ENCODE measurements at places on chromosomes 4 and X.

DNA sequence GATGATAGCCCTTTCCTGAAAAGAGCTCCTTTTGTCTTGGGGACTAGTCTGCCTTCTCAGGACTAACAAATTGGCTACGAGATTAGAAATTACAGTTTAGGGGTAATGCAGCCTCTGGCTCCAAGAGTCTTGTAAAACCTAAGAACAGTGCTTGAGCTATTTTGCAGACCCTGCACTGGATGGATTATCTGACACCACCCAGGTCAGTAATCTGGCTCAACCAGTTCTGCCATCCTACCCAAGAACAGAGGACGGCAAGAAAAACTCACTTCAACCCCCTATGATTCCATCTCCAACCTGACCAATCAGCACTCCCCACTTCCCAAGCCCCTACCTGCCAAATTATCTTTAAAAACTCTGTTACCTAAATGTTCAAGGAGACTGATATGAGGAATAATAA is 225.1 kb downstream of the FAM47A start:
- no peak for DNase-seq

DNA sequence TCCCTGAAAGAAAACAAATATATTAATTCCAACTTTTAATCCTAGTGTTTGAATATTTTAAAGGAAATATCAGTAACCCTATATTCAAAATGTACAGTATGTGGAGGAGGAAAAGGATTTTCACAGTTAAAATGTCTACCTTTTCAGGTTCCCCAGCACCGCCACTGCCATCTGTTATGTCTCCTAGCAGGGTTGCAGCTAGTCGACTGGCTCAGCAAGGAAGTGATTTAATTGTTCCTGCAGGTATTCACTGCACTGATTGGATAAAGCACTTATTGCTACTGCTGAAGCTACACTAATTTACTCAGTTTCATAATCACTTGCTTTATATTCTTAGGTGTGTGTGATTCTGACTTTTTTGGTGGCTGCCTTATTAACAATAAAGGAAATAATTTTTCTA is 65.5 kb upstream of the FHDC1 start:
- no peak for DNase-seq

GRCh38 chr4:38983787-38984598 is 48.2 kb downstream of the TMEM156 start:
- DNase-seq = no peak

DNA sequence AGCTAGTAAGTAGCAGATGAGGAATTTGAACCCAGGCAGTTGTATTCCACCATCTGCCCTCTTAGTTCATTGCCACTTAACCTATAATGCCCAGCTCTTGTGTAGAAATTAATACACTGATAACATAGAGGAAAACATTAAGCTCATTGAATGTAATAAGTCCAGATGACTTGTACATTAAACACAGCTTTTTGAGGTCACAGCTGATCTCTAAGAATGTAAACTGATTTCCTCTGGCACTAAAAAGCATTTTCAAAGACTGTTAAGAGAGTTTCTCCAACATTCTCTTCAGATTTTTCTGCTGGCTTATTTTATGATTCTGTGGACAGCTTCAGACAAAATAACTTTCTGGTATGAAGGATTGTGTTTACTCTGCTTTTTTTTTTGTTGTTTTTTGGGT is 42.7 kb downstream of the HPRT1 start:
- DNase-seq = no peak

- DNase-seq = no peak
These were observed 160.5 kb downstream of the TBX22 start for GRCh38 chrX:80174925-80175574.

- peak; percentile 17 for DNase-seq
These were observed 171.6 kb downstream of the PCDH10 start for GRCh38 chr4:133320576-133321170.

GRCh38 chrX:139199933-139200332 is 330.6 kb upstream of the F9 start:
- DNase-seq = no peak

- DNase-seq = no peak
These were observed 174.4 kb downstream of the FHIP1A start for GRCh38 chr4:151583157-151583914.

DNA sequence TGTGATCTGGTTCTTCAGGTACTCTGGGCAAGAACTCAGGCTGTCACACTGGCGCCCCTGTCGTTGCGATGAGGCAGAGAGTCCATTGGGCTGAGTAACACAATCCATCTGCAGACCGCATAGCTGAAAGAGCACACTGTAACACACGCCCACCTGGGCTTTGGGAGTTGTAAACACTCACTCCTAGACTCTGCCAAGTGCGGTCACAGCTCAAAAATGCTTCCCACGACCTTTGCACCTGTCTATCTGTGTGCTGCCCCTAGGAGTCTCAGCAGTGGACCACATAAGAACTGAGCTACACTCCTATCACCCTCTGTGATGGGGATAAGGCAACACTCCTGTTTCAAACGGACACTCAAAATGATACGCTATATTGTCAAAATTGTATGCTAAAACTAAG is 2028.3 kb downstream of the PCDH7 start:
- DNase-seq = no peak

DNA sequence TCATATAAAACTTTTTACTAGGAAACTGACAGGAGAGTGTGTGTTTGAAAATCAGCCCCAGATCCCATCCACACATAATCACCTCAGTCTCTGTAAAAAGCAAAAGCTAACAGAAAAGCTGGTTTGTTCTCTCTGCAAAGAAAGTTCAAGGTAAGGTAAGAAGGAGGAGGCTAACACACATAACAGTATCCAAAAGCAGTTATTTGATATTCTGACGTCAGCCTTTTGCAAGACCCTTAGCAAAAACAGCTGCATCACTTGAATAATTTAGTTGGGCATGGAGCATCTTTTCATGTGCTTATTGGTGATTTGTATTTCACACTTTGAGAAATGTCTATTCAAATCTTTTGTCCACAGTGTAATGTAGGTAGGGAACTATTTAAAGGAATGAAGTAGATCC is 5.5 kb downstream of the TCEAL9 start:
- DNase-seq = no peak

DNA sequence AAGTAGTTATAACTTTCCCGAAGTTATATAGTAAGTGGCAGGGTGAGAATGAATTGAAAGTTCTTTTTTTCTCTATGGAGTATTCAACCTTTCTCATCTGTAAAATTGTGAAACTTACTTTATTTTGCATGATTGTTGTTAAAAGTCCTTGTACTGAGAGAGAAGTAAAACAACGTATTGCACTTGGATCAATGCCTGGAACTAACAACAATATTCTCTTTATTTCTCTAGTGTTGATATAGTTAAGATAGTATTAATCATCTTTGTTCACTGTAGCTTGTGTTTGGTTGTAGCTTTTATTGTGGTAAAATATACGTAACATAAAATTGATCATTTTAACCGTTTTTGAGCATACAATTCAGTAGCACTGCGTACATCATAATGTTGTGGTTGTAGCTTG is 48.7 kb downstream of the STIM2 start:
- DNase-seq = no peak

DNA sequence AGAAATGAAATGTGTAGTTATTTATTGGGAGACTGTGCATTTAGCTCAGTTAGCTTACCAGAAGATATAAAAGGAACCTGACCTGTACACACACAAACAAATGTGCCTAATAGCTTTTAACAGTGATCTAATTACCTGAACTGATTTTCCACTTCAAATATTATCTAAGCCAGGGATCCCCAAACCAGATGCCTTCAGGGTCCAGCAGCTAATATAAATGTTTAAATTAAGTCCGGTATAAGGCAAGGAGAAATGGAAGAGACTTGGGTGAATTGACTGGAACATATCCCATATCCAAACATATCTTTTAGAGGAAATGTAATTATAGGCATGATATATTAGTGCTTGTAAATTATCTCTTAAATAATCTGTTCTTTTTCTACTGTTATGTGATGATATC is 66.7 kb downstream of the CNKSR2 start:
- no peak for DNase-seq

DNA sequence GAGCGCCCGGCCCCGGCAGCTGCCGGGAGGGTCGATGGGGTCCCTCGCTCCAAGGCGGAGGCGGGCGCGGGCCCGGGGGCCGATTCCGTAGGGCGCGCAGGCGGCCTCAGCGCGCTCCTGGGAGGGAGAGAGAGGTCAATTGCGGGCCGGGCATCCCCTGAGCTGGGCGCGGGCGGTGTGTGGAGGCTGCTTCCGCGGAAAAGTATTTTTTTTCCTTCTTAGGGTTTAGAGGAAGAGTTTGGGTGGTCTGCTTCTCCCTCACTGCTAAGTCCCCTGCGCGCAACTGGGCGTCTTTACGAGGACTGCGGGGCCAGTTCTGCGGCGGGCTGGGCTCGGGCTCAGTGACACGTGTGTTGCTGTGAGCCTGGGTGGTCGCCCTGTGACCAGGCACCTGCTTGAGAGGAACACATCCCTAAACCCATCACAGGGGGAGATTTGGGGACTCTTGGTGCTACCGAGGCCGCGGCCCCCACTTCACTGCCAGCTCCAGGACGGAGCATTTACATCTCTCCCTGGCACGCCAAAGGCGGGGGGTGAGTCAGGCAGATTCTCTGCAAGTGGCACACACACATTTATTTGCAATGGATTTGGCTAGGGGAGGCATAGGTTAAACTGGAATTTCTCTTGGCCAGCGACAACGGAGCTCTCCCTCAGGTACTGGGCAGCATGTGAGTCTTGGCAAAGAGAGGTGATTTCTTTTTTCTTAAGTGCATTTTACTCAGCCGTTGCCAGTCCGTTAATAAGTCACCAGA is 151.2 kb upstream of the SLC4A4 start:
- peak; percentile 36 for DNase-seq

- no peak for DNase-seq
These were observed 24.2 kb upstream of the UBA6 start for GRCh38 chr4:67725132-67725531.

GRCh38 chr4:62644372-62644771 is 1444.2 kb downstream of the ADGRL3 start:
- DNase-seq = peak; percentile 4

GRCh38 chr4:146311238-146311970 is 97.1 kb downstream of the REELD1 start:
- no peak for DNase-seq

GRCh38 chr4:105451346-105451745 is 22.5 kb downstream of the PPA2 start:
- no peak for DNase-seq

GRCh38 chr4:144711700-144712456 is 65.9 kb downstream of the HHIP start:
- DNase-seq = no peak

- DNase-seq = no peak
These were observed 84.9 kb downstream of the DMD start for GRCh38 chrX:33126469-33126868.

- DNase-seq = no peak
These were observed 185.5 kb upstream of the RBPJ start for GRCh38 chr4:26135331-26135730.

DNA sequence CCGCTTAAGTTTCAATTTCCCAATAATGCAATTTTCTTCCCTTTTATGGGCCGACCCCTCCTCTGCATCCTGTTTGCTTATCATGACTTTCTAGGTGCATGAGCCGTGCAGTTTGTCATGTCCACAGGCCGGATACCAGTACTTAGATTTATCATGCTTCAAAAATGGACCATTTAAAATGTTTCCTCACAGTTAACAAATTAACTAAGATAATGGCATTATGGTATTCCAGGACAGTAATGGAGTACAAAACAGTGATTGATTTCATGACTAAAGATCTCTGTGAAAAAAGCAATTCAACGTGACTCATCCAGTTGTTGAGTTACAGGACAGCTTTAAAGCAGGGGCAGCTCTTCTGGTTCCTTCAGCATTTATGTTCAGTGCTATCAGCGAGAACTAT is 23.0 kb downstream of the SNX25 start:
- no peak for DNase-seq

Data from renal cortex interstitium (tissue), 15 donors.